Bone marrow (tissue), 2 donors: ENCODE measurements at places on chromosomes 7 and 10.

DNA sequence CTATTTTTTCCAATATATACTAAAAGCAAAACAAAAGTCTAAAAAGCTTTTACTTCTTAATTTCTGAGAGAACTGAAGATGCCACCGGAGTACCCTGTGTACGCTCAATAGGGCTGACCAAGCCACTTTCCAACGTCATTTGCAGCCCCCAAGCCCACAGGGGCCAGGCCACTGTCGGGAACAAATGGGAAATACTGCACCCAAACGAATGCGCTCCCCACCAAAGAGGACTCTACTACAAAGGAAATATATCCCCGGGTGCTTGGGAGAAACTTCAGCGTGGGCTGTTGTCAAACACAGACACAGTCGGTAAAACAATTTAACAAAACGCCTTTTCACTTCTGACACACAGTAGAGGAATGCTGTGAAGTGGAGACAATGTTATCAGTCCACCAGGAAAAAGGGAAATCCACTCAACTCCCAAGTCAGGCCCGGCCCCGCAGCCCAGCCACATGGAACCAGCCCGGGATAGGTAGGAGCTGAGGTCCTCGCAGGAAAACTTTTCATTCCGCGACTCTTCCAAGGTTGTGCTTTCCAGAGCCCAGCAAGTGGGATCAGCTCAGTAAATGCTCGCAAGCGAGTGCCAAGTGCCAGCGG lies 1.4 kb downstream of the PARD3 start:
- no peak for DNase-seq

GRCh38 chr10:24097751-24098207 lies 111.2 kb upstream of the KIAA1217 start:
- no peak for DNase-seq

- no peak for DNase-seq
Observed at GRCh38 chr10:80068270-80068669, 10.2 kb upstream of the TMEM254 start.

GRCh38 chr10:7408291-7409044 lies 2.4 kb downstream of the SFMBT2 start:
- DNase-seq, result no peak

GRCh38 chr10:124090601-124091209 lies 2.7 kb downstream of the CHST15 start:
- DNase-seq, result no peak

DNA sequence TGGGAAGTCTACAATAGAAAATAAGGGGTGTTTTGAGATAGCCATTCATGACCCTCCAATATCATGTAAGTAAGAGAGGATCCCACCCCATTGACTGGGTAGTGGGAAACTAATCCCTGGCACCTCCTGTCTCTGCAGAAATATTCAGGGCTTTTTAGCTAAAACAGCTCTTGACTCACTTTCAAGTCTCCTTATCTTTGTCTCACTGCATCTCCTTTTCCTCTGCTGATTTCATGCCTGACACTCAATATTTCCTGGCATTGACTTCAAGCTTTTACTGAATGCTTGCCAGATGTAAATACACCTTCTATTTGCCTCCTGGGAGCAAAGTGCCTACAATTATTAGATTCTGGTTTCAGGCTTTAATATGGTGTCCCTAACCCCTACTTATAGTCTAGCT lies 57.1 kb downstream of the CHRM2 start:
- DNase-seq, result no peak
